Activated T-helper 1 cell treated with anti-CD3 and anti-CD28 coated beads, Interleukin-2, amount 50 U/mL, for 16 hours (primary cell): ENCODE measurements at places on chromosomes 11 and 22.
A peak's percentile ranks its signal among the peaks of the same experiment; 100 is the strongest.

GRCh38 chr11:26676641-26677040, 45.2 kb downstream of the SLC5A12 start:
- no peak for DNase-seq

- DNase-seq = no peak
These were observed 55.6 kb upstream of the LARGE1 start for GRCh38 chr22:33975841-33976240.

DNA sequence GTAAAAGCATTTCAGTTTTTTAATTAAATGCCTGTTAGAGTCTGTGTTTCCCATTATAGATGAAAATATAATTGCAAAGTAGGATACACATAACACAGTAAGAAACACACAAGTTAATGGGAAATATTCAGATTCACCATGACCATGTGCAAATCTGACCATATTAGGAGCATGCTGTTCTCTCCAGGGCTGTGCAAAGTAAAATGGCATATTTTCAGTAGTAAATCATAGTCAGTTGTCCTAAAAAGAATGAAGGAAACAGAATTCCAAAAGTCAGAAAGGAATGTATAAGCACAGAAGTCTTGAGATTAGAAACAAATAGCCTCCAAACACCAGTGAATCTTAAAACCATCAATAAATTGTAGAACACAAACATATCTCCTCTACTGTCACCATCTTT, 44.4 kb downstream of the CNTN5 start:
- no peak for DNase-seq

- no peak for DNase-seq
These were observed 56.0 kb upstream of the PARVA start for GRCh38 chr11:12321217-12321937.

GRCh38 chr11:45105233-45105983, 41.0 kb upstream of the PRDM11 start:
- peak; percentile 39 for DNase-seq

DNA sequence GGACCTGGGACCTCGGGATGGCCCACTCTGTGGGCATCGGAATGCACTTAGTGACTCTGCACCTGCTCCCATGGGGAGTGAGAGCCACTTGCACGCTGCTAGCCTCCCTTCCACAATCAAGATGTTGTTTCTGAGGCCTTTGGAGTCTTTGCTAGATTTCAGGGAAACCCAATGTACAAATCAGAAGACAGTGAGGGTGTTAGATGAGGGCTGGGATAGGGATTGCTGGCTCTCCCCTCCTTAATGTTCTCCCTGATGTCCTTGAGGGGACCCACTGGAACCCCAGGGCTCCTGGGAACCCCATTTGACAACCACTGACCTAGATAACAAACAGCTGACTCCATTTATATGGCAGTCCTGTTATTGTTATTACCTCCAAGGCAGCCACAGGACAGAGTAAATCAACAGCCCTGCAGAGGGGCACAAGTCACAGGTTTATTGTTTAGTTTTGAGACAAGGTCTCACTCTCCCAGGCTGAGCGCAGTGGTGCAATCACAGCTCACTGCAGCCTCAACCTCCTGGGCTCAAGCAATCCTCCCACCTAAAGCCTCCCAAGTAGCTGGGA, 31.3 kb upstream of the COMT start:
- no peak for DNase-seq
